ENCODE measurements at places on chromosomes 3 and 15.

GRCh38 chr15:75168374-75168773 is 33.3 kb upstream of the C15orf39 start:
- no peak for DNase-seq

- no peak for DNase-seq
These were observed 95.4 kb downstream of the FEZF2 start for GRCh38 chr3:62277986-62278385.

DNA sequence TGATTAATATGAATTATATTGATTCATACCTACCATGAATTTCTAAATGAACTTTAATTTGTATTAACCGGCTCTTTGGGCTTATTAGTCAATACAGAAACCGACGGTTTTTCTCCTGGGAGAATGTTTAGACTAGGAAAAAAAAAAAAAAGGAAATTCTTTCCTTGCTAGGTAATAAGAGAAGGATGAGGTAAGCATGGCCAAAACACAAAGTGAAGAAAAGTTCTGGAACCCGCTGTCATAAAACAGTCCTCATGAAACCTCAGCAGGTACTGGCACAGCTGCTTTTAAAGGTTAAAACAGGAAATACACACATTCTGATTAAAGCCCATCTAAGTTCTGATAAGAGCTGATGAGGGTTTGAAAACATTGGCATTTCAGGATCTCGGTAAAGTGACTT is 30.8 kb upstream of the PSTPIP1 start:
- no peak for DNase-seq

DNA sequence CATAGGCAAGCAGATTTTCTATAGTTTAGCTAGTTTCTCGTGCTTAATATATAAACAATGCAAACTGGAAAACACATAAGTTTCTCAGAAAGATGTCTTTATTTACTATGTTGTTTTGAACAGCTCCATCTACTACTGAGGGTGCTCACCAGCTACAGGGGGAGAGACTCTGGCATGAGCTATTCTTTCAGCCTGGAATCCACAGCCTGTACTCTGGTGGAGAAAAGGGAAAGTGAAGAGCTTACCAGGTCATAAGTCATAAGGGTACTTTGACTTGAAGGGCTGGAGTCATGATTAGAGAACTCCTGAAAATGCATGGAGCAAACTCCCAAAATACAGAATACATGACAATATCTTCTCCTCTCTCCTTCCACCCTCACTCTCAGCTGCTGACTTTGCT is 4.4 kb upstream of the AVEN start:
- DNase-seq, result no peak

DNA sequence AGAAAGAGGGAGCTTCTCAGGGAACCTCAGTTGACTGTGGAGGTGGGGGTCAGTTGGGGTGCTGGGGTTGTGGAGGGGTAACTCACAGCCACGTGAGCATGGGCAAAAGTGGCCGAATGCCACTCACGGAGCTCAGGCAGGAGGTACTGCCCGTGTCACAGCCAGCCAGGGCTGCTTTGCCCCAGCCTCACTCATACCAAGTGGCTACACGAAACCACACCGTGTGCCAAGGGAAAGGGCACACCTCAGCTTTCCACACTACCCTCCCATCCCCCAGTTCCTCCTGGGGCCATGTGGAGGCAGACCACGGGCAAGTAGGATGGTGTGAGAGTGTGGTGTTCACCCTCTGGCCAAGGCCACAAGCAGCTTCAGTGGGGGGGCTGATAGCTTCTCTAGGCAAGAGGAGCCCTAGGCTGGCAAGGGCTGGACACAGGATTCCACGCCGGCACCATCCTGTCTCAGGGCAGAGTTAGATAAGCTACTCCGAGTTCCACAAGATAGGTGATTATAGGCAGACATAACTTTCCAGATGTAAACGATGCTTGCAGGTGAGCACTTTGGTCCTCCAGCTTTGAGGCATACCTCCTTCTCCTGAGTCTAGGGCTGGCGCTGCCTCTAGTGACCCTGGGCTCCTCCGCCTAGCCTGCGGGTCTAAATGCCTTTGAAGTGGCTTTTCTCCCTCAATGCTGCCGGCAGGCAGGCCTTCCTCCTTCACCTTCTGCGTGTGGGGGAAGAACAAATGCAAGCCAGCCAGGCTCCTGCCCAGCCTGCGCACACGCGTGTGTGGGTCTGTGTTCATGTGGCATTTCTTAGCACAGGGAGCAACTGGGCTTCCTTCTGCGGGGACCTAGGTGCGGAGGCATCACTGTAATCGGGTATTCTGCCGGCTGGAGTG is 25.0 kb downstream of the RGMA start:
- no peak for DNase-seq
